Activated CD8-positive, alpha-beta memory T cell treated with anti-CD3 and anti-CD28 coated beads, Interleukin-2, amount 50 U/mL, for 4 hours (primary cell): ENCODE measurements at places on chromosomes 2 and 18.

- DNase-seq: no peak
Observed at GRCh38 chr2:188369365-188369764, 77.7 kb downstream of the GULP1 start.

DNA sequence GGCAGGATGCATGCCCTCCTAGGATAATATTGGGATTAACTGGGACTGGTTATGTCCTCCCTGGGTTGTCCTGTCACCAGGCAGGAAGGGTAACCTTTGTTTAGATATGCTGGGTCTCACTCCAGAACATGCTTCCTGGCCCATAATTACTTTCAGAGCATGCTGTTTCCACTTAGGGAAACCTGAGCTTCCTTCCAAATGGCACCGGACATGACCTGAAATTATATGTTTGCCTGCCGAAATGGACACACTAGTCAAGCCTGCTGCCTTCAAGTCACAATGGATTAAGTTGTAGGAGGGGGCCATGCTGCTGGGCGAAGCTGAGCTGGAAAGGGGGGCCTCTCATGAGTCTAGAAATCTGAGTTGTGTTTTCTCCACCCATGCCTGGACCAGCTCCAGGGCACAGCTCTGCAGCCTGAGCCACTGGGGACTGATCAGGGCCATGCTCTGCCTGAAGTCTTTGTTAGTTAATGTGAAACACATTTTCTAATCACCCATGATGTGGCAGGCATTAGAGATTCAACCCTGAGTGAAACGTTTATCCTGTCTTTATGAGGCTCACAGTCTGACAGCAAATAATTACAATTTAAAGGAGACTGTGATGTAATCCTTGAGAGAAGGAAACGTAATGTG lies 273.3 kb downstream of the TNS1 start:
- no peak for DNase-seq

- no peak for DNase-seq
Observed at GRCh38 chr2:154794406-154794805, 95.9 kb downstream of the KCNJ3 start.

DNA sequence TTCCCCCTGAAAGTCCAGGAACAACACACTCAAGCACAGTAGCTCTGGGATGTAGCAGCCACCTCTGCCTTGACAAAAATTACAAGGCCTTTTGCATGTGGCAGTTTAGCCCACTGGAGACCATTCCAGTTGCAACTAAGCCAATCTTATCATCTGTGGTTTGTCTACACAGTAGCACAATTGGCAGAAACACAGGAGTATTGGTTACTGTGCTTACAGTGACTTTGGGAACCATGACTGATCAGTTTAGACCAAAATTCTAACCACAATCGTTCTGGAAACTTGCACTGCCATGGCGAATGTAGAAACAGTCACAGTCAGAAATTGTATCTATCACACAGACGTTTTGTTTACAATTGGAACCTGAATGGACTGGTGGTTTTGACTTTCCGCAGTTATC lies 403.7 kb upstream of the MEIS1 start:
- no peak for DNase-seq

DNA sequence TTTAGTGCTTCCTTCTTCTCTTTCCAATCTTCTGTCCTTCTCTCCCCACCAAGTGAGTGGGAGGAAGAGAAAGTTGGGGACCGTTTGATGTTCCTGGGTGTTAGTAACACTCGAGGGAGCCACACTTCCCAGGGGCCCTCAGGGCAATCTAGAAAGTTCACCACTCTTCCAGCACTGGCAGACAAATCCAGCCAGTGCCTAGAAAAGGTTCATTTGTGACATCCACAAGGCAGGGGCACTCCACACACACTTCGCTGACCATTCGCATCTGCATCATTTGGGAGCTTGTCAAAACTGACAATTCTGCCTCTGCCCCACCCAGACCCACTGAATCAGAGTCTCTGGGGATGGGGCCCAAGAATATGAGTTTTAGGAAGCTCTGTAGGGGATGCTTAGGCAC lies 86.8 kb upstream of the ST3GAL5 start:
- DNase-seq: no peak

- DNase-seq: no peak
Observed at GRCh38 chr18:44882163-44882868, 201.6 kb downstream of the SETBP1 start.
